ENCODE measurements at places on chromosomes 11 and 22.

DNA sequence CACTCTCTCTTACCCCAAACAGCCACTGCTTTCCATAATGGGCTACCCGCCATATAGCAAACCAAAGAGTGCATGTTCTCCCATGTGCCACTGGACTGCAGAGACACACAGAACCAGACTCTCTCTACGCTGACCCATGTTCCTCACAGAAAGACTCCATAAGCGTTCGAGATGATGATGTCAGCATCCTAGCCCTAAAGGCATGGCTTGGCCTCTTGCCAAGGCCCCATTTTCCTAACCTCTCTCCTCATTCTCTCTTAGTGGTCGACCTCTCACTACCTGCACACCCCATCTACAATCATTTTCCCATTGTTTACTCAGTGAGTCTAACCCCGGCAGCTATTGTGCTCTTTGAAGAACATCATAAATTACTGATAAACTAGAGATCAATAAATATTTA lies 4.9 kb downstream of the NDUFC2 start:
- DNase-seq = no peak

GRCh38 chr22:19980766-19981165 lies 35.9 kb downstream of the ARVCF start:
- DNase-seq = no peak

GRCh38 chr22:42300259-42301076 lies 30.0 kb upstream of the TCF20 start:
- no peak for DNase-seq

- no peak for DNase-seq
Observed at GRCh38 chr11:45538363-45538762, 127.1 kb downstream of the CHST1 start.

DNA sequence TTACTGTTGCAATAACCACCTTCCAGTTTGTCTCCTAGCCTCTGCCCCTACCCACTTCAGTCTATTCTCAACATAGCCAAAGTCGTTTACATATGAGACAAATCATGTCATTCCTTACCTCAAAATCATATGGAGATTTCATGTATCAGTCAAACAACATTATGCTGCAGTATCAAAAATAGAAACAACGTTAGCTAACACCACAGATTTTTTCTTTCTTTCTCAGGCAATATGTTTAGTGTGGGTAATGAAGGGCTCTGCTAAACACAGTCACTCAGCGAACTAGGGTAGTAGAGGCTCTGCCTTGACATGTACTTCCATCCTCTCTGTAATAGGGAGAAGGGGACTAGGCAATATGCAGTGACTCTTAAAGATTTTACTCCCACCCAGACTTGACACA lies 141.3 kb upstream of the DDI1 start:
- no peak for DNase-seq

- DNase-seq = no peak
Observed at GRCh38 chr11:87358461-87358860, 320.7 kb downstream of the TMEM135 start.

DNA sequence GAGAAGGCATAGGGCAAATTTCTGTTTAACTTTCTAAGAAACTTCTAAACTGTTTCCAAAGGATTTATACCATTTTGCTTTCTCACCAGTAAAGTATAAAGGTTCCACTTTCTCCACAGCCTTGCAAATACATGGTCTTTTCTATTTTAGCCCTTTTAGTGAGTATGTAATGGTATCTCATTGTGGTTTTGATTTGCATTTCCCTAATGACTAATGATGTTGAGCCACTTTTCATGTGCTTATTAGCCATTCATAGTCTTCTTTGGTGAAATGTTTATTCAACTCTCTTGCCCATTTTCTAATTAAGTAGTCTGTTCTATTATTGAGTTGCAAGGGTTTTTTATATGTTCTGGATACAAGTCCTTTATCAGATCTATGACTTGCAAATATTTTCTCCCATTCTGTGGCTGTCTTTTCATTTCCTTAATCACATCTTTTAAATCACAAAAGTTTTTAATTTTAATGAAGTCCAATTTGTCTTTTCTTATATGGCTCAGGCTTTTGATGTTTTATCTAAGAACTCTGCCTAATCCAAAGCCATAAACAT lies 83.8 kb upstream of the KCNQ1OT1 start:
- DNase-seq = no peak

DNA sequence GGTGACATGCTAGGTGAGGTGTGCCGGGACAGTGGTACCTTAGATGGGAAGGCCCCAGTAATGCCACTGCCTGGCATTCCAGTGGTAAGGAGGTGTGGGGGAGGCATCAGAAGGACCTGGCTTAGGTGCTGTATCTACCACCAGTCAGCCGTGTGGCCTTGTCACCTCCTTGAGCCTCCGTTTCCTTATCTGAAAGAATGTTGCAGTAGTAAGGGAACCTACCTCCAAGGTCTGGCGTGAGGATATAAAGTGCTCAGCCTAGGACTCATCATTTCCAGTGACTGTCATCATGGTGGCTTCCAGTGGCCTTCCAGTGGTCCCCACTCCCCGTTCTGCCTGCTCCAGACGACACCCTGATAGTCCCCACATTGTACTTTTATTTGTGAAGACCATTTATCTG lies 6.8 kb upstream of the DUSP18 start:
- no peak for DNase-seq

DNA sequence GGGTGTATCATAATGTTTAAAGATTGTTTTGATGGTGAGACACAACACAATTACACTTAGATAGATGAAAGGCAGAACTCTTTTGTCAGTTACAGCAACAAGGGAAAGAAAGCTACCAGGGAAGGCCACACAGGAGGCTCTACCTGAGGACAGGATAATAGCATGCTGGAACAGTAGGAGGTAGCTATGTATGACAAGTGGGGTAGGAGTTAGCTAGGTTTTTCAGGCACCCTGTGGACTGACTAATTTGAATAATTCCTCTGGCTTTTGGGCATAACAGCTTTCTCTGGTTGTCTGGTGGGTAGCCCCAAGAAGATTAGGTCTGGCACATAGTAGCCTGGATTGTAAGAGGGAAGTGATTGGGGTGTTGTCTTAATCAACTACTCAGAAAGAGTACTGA lies 475.4 kb upstream of the CHORDC1 start:
- no peak for DNase-seq

- no peak for DNase-seq
Observed at GRCh38 chr22:50176850-50177536, 6.5 kb downstream of the PANX2 start.

- peak; percentile 91 for DNase-seq
Observed at GRCh38 chr22:32957200-32957803, 100.9 kb downstream of the SYN3 start.

GRCh38 chr11:134745456-134745855 lies 333.4 kb upstream of the B3GAT1 start:
- DNase-seq = no peak

DNA sequence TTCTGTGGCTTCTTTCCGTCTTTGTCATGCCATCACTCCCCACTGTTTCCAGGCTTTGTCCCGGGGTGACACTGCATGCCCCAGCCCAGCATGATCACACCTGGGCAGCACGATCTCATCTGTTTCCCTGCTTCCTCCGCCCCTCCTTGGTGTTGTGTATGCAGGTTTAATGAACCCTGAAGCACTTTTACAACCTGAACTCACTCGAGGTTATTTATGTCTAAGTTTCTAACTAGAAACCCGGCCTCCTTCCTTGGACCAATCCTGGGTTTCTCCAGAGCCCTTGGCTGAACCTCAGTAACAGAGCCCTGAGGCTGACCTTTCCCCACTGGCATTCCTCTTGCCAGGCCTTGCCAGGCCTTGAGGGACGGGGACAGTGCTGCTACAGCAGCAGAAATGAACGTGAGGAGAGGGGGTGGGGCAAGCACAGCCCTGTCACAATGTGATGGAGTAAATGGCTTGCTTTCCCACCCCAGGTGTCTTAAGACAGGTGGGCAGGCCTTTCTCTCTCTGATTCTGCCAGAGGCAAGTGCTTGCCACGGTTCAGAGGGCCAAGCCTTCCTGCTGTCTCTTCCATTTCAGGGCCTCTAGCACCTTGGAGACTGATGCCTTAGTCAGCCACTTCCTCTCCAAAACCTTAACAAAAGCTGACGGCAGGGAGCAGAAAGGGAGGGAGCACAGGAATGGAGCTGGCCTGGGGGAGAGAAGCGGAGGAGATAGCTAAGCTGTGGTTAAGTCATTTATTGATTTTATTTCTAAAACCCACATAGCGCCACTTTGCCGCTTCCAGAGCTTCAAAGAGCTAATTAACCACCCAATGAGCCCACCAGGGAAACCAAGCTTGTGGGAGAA lies 3.1 kb upstream of the PYGM start:
- peak; percentile 29 for DNase-seq

DNA sequence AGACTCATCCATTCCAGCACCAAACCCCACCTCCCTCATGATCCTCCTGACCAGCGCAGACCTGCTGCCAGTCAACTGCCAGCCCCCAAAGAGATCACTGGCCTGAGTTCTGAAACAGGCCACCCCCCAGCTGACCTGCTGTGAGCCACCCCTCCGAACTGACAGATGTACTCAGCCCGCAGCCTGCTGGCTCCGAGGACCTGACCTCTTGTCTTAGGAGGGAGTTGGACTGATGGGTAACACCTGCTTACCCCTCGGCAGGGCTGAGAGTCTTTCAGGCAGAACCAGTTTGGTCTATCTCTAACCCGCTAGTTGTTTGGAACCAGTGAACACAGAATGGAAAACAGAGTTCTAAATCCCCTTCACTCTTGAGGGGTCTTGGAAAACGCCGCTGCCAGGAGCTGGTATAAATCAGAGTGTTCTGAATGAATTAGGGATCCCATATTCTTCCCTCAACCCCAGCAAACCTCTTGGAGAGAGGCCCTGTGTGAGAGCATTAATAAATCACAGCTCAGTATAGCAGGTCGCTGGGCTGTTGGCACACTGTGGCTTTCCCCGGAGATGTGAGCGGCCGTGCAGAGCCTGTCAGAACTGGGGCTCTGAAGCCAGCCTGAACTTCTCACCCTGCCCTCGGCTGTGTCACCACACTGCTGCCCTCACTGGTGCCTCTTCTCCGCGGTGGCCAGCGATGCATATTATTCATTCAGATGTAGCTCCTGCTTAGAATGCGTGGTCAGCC lies 165.1 kb upstream of the NCAM1 start:
- DNase-seq = peak; percentile 16

Measured in NCI-H82 (cell line).